ENCODE measurements at places on chromosomes 7 and 10. TPM values are rescaled to one million over a fixed set of nuclear protein-coding genes. Genes with fewer than 3 reads are reported as not detected.
A peak's percentile ranks its signal among the peaks of the same experiment; 100 is the strongest.

Gene INMT
- not detected for total RNA-seq

Gene ECHDC3
- total RNA-seq = 1.4 TPM

Gene CYP3A5
- total RNA-seq = 0.71 TPM

Gene PNLIP
- total RNA-seq = not detected

Gene PNLIPRP3
- not detected for total RNA-seq

Gene CLIP2
- total RNA-seq = 26.6 TPM

Gene RTKN2
- total RNA-seq = 5.1 TPM

Gene UNCX
- not detected for total RNA-seq

Gene KEL
- not detected for total RNA-seq

Gene MAGI2
- total RNA-seq = 8.9 TPM

Gene TDRD1
- not detected for total RNA-seq

- DNase-seq = no peak
Observed at GRCh38 chr7:50562136-50562535, 3.1 kb downstream of the DDC start.

GRCh38 chr10:120052964-120053702, 160.6 kb downstream of the SEC23IP start:
- DNase-seq = no peak

- DNase-seq = no peak
Observed at GRCh38 chr7:128891110-128891941, 19.2 kb downstream of the KCP start.

- peak; percentile 54 for DNase-seq
Observed at GRCh38 chr7:6589829-6590644, at the start of gene INTS15. Gene INTS15, plus strand, starts transcription at chr7:6590021. Its CDS starts 263 bp downstream, at chr7:6590284.

DNA sequence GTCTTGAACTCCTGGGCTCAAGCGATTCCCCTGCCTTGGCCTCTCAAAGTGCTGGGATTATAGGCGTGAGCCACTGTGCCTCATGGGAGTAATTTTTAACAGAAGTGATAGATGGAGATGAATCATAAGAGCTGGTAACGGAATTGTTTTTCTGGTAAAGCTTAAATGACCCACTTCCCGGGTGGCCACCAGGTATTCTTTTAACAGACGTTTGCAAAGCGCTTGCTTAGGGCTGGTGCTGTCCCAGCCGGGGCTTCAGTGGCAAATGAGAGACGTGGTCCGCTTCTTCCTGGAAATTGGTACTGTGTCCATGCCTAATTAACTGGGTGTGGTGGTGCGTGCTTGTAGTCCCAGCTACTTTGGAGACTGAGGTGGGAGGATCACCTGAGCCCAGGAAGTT, 23.5 kb downstream of the CAMK1D start:
- DNase-seq = no peak

- DNase-seq = no peak
Observed at GRCh38 chr7:33873518-33873917, 31.8 kb upstream of the BMPER start.

GRCh38 chr10:64659311-64659710, 1138.1 kb downstream of the REEP3 start:
- no peak for DNase-seq

DNA sequence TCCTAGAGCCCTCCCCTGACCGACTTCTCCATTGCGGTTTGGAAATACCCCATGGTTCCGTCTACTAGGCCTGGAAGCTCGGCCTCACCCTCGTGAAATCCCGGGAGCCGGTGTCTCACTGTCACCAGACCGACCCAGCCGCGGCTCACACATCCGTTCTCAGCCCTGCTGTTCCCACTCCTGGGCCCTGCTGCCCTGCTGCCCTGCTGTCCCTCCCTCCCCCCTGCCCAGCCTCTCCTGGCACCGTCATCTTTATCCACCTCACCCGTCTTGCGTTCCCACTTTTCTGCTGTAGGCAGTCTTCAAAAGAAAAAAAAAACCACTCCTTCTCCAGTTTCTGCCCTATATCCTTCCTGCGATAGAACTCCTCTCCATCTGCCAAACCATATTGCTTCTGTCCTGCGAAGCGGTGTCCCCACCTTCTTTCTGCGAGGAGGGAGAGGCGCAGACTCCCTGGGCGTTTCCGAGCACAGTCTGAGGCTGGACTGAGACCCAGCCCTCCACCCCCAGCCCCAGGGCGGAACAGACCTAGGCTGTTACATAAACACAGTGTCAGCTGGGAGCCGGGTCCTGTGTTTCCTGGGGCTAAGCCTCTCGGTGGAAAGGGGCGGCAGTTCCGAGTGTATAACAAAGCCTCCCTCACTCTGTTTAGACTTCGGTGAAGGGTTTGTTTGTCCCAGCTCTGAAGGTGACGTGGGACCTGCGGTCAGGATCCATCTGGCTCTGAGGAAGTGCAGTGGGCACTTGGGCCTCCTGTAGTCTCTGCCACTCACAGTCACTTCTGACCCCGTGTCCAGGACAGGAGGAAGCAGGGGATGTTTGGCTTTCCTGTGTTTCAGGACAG, 2.8 kb downstream of the AGAP3 start:
- DNase-seq = peak; percentile 70

DNA sequence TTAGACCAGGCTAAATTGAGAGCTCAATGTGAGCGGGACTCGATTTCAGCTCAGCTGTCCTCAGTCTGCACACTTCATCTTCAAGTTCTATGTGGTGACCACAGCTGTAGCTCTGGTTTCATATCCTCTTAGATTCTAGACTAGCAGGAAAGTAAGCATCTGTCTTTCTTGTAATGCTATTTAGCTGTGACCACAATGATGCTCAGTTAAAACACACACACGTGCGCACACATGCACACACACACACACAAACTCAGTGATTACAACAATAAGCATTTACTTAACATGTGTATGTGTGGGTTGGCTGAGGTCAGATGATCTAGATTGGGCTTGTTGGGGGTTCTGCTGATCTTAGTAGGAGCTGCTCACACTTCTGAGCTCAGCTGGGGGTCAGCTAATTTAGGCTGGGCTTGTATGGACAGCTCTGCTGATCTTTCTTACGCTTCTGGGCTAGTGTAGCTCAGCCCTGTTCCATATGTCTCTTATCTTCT, 82.5 kb downstream of the ZNF365 start:
- peak; percentile 5 for DNase-seq

- DNase-seq = no peak
Observed at GRCh38 chr10:122245136-122245535, 26.0 kb upstream of the BTBD16 start.

DNA sequence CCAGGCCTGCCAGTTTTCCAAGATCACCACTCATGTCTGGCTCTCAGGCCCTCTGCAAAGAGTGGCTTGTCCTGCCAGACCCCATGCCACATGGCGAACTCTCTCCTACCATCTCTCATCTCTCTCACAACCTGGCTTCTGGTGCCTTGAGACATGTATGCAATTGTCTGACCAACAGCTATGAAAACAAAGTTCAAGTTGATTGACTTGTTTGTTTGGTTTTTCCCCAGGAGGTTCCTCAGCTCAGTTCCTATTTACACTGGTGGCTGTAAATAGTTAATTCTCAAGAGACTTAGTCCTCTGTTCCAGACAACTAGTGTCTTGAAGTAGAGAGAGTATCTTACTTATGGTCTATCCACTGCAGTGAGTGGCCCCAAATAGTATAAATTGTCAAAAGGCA, 131.8 kb downstream of the SNX10 start:
- no peak for DNase-seq

GRCh38 chr7:134731616-134732015, 47.8 kb upstream of the CALD1 start:
- DNase-seq = no peak

GRCh38 chr10:124606822-124607221, 137.4 kb downstream of the FAM53B start:
- DNase-seq = no peak

DNA sequence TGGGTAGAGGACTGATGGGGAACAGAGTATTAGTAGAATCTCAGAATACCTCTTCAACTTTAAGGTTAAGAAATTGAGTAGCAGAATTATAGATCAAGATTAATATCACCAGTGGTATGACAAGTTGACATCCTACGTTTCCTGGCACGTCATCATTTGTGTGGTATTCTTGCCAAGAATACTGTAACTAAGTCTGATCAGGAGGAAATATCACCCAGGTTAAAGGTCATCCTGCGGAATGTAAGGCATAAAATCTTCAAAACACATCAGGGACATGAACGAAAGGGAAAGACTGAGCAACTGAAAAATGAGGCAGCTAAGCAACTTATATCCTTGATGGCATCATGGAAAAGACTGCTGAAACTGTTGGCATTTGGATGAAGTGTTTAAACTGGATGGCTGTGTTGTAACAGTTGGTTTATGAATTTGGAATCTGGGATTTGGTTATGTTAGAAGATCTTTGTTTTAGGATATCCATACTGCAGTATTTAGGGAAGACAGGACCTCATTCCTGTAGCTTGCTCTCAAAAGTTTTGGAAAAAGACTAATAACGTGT, 86.1 kb downstream of the TRIM24 start:
- no peak for DNase-seq

GRCh38 chr10:110833234-110833940, 38.3 kb upstream of the PDCD4 start:
- DNase-seq = no peak

DNA sequence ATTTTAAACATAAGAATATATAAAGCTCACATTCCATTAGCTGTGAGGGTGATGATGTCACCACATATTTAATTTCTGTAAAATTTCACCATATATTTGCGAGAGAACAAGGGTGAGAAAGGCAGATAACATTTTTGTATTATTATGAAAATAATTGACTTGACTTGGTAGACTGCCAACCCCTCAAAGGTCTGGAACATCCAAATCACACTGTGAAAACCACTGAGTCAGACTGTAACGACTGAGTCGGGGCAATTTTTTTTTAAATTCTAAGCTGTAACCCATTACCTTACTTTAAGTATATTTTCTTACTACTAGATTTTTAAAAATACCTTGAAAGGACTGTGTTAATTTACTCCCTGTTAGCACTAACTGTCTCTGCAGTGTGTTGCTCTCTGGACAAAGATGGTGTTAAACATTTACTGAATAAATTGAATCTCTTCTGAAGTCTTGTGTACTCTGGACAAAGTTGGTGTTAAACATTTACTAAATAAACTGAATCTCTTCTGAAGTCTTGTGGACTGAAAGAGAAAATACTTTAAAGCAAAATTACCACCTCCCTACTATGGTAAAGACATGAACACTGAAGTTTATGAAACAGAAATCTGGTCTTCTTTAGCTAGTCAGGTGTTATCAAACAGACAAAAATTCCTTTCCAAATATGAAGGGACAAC, 14.1 kb downstream of the PDZD8 start:
- no peak for DNase-seq

GRCh38 chr7:105806592-105807447, 69.6 kb downstream of the ATXN7L1 start:
- peak; percentile 75 for DNase-seq

GRCh38 chr7:96322847-96323461, 1.1 kb upstream of the SLC25A13 start:
- no peak for DNase-seq

- no peak for DNase-seq
Observed at GRCh38 chr10:17472481-17473227, 18.3 kb upstream of the ST8SIA6 start.

- peak; percentile 48 for DNase-seq
Observed at GRCh38 chr10:79413196-79413595, 32.2 kb downstream of the ZCCHC24 start.

DNA sequence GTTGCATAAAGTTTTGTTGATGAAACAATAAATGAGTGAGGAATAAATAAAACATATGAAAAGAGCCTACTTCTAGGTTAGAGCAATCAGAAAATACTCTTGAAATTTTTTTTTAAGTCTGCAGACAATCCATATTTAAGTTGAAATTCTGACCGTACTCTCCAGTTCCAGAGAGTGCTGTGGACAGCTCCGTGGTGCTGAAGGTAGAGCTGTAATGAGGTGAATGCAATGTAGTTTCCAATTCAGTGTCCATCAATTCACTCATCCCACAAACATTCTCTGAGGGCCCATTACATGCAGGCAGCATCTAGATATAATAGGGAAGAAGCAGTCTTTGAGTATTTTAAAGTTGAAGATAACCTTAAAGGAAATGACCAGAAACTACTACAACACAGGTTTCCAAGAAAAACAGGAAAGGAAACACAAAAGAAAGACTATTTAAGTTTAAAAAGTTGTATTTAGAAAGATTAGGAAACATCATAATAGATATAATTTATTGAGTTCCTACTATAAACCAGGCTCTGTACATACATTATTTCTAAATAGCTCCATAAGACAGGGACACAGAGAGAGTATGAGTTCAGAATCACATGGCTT, 44.0 kb upstream of the CRTAC1 start:
- no peak for DNase-seq

DNA sequence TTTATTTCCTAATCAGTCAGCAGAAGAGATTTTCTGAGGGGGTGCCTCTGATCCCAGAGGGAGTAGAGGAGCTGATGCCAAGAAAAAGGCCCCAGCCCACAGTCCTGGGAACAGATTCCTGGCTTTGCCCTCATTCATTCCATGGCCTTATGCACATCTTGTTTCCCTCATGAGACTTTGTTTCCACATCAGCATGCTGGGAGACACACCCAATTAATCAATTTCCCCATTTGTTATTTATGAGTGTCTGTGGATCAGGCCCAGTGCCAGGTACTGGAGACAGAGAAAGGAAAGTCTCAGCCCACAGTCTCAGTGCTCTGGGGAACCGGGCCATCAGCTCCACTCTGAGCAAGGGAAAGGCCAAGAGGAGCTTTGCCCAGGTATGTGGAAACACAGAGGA, 496.2 kb upstream of the ZMIZ1 start:
- no peak for DNase-seq

DNA sequence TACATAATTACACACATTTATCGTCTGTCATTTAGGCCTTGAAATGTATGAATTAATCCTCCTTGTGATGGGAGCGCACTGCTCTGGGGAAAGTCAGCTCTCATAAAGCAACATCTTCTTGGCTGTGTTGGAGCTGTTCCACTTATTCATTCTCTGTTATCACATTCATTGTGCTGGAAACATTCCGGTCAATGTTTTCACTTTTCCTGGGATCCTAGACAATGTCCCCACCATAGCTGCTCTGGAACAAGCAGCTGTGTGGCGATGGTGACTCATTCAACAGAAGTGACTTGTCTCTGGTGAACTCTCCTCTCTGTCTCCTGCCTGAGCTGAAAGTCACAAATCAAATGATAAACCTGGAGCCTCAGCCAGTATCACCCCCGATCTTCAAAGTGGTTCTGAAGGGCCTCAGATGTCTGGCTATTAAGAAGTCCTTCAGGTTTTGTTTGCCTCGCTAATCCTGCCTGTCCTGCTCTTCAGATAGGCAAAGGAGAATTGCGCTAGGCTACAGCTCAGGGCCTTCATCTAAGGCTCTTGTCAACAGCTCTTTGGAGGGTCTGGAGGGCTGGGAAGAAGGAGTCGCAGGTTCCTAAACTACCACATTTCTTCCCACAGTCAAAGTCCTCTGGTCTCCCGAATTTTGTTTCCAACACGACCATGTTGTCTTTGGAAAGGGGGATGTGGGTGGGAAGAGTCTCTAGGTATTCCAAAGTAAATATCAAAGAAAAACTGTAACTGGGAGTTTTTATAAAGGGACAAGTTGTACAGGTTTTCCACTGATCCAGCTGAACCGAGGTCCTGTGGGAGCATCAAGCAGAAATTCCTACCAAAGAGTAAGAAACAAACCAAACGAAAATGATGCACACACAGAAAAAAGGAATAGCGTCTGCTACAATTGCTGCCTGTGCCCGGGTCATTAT, 29.3 kb downstream of the KLF6 start:
- DNase-seq = no peak

DNA sequence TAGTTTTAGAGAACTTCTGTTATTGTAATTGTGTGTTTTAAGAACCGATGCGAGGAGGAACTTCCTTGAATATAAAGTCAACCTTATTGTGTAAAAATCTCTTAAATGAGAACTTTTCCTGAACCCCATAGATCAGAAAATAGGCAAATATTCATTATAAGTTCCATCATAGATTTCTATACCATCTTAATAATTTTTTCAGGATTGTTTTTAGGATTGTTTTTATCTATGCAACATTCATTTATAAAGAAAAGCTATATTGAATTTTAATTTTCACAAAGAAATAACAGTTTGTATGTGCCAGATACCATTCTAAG, 1.7 kb upstream of the SMNDC1 start:
- DNase-seq = no peak
